Activated naive CD4-positive, alpha-beta T cell treated with anti-CD3 and anti-CD28 coated beads, Interleukin-2, amount 50 U/mL, for 16 hours (primary cell): ENCODE measurements at places on chromosomes 3 and 15.

GRCh38 chr3:106510206-106510605 is 641.4 kb upstream of the CBLB start:
- DNase-seq = no peak

GRCh38 chr3:168034152-168034928 is 61.4 kb downstream of the GOLIM4 start:
- no peak for DNase-seq

DNA sequence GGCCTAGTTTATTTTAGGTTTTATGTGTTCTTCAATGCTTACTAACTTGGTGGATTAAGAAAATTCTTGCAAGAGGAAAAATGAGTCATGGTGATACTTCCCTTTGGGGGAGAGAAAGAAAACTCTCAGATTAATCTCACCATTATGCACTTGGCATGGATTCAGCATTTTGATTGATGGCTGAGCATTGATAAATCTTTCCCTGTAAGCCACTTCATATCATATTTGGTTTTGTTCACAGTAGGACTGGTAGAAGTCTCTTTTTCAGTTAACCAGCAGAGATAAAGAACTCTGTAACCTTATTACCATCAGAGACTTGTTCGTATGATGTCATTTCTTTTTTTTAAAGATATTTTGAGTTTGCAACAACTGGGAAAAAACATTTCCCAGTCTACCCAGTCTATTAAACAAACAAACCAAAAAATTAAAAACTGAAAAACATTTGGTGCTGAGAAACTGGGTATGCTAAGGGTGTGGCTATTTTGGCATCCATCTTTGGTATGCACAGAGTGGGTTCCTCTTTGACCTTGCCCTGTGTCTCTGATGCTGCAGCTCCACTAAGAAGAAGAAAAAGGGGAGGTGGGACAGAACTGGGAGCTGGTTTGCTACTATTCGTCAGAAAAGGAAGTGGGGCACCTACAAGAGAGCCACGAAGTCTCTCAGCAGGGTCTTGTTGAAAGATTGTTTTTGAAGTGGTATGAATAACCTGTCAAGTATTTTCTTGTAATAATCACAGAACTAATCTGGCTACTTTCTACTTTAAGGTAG is 17.2 kb downstream of the TMOD3 start:
- no peak for DNase-seq

DNA sequence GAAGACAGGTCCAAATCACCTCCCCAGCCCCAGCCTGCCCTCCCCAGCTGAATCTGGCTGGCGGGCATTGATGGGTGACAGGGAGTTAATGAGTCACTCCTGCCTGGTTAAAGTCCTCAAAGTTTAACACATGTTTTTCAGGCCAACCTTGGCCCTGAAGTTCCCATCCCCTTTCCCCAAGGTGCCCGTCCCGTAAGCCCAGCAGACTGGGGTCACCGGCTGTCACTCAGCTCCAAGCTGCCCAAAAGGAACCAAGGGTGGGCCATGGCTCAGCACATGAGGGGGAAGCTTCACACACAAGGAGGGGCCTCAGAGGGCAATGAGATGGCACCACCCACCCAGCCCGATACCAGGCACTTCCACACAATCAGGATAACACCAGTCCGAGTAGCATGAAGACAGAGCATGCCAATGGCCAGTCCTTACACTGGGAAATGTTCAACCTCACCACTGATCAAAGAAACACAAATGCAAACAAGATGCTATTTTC is 10.2 kb upstream of the KLF15 start:
- DNase-seq = peak; percentile 2

- DNase-seq = no peak
These were observed 27.1 kb upstream of the MGLL start for GRCh38 chr3:127849368-127849767.

GRCh38 chr15:34437687-34438086 is at the start of gene GOLGA8A:
Gene GOLGA8A, minus strand, starts transcription at chr15:34437808. Its CDS starts 48,117 bp downstream, at chr15:34389691.
- DNase-seq = peak; percentile 89

DNA sequence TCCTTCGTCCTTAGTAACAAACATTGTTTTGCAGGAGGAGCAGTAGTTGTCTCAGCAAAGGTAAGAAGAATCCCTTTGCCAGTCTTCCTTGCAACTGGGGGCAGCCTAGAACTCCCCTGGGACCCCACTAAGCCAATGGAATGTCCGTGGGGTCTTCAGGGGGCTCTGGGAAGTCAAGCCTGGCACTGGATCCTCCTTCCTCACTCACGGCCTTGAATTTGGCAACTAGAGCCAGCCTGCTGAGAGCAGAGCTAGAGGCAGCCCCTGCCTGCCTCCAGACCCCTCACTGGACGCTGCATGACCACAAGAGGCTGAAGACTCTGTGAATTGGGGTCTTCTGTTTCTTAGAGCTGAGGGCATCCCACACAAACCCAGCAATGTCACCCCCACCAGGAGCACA is 18.6 kb upstream of the PRR23E start:
- DNase-seq = no peak

GRCh38 chr3:116263842-116264545 is 181.3 kb downstream of the LSAMP start:
- DNase-seq = no peak

DNA sequence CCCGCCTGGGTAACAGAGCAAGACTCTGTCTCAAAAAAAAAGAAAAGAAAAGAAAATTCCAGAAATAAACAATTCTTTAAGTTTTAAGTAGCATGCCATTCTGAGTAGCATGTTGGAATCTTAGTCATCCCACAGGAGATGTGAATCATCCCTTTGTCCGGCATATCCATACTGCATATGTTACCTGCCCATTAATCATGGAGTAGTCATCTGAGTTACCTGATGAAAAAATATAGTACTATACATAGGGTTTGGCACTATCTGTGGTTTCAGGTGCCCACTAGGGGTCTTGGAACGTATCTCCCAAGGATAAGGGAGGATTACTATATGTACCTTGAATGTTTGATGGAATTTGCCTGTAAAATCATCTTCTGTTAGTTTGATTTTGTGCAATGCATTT is 6.3 kb upstream of the CCR4 start:
- DNase-seq = no peak
